ENCODE measurements at places on chromosomes 13 and 19.
A peak's percentile ranks its signal among the peaks of the same experiment; 100 is the strongest.

DNA sequence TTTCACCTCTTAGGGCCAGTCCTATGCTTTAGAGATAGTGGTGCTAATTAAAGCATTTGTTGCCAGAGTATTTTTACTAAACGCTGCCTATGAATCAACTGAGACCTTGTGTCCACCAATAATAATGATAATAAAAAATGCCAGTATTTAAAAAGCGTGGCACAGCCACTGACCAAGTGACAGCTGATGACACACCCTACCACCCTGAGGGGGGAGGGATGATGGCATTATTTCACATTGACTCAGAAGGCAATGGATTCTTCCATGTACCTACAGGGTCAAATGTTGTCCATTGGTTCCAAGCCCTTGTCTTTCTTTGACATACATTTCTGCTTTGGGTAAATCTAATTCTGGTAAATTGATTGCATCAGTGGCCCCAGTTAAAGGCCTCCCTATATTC is 384.4 kb downstream of the DLEU7 start:
- H3K27ac ChIP-seq, result no peak overlapping the region
- H3K27me3 ChIP-seq, result no peaks in the 10 kb centered on the region
- no peaks in the 10 kb centered on the region for H3K4me1 ChIP-seq
- H3K4me3 ChIP-seq, result no peak overlapping the region
- no peaks in the 10 kb centered on the region for H3K36me3 ChIP-seq

- peaks cover 13% of the 10 kb centered on the region for H3K4me1 ChIP-seq
- DNase-seq, result no peak
- no peak overlapping the region for H3K4me3 ChIP-seq
- no peaks in the 10 kb centered on the region for H3K27me3 ChIP-seq
Measured at GRCh38 chr13:110283736-110284517, 23.0 kb downstream of the COL4A1 start.

DNA sequence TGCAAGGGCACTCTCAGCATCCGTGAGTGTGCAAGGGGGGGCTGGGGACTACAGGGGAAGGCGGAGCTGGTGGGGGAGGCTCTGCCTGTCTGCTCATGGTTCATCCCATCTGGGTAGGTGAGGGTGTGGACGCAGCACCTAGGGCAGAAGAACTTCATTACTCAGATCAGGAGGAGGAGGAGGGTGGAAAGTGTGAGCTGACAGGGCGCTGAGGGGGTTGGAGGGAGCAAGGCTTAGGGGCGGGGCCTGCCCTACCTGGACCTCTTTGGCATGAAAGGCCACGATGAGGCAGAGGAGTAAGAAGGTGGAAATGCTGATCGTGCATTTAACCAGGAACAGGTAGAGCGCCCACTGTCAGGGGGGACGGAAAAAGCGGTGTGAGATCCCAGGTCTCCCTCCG is 4.5 kb downstream of the KCNN4 start:
- no peak for DNase-seq
- no peak overlapping the region for H3K27ac ChIP-seq
- H3K27me3 ChIP-seq, result no peaks in the 10 kb centered on the region
- H3K36me3 ChIP-seq, result no peaks in the 10 kb centered on the region

DNA sequence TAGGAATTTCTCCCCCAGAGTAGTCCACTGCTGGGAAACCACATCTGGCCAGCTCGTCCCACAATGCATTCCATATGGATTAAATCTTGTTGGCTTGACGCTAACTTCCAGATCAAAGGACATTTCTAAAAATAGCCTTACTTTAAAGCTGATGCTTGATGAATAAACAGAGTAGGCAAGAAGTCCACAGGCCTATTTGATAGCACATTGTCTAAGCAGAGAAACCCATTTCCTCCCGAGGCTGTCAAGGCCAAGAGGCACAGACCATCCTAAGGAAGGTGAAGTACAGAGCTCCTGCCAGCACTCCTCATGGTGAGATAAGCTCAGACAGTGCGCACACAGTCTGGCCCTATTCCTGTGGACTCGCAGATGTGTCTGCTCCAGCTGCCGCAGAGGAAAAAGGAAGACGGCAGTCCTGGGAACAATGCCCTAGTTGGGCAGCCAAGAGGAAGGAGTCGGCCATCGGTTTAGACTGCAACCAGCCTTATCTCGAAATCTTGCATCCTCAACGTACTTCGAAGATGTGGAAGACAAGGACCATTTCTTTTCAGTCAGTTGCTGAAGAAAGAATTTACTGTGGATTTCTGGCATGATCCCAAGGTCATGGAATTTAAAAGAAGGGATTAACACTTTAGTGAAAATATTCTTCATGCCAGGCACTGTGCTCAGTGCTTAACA is 156.8 kb downstream of the RGCC start:
- H3K4me3 ChIP-seq, result no peak overlapping the region
- no peaks in the 10 kb centered on the region for H3K27me3 ChIP-seq
- peaks cover 25% of the 10 kb centered on the region for H3K4me1 ChIP-seq
- H3K27ac ChIP-seq, result peak overlapping the region; percentile 74
- peaks cover 5% of the 10 kb centered on the region for H3K36me3 ChIP-seq

DNA sequence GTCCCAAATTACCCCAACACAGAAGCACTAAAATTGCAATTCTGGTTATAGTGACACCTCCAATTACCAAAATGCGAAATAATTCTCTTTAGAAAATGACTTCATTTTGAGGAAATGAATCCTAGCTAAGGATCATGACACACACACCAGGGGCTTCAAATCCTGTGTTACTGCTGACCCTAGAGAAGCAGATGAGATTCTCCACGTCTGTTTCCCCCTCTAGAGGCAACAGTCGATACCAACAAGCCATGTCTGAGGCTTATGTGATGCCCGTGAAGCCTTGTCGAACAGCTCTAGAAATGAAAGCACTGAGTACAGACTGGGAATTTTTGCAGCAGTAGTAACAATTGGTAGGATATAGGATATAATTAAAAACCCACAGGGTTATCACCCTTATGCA is 153.6 kb upstream of the TMTC4 start:
- no peaks in the 10 kb centered on the region for H3K36me3 ChIP-seq
- no peaks in the 10 kb centered on the region for H3K27me3 ChIP-seq
- no peaks in the 10 kb centered on the region for H3K4me1 ChIP-seq
- no peak for DNase-seq
- H3K4me3 ChIP-seq, result no peak overlapping the region
- H3K27ac ChIP-seq, result no peak overlapping the region

DNA sequence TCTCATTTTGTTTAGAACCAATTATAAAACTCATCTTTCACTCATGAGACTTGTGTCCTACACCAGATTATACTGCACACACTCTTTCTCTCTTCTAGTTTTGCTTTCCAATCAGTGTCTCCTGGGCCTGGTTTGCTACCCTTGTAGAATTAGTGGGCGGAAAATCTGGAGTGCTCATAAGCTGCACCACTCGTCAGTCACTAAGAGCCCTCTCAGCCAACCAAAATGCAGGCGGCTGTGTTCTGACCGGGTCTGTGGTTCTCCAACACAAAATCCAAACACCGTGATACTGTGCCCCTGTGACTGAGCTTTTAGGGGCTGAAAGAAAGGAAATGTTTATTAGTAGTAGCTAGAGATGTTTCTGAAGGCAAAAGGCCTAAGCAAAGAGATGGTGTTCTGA is 83.7 kb upstream of the OBI1 start:
- no peaks in the 10 kb centered on the region for H3K4me1 ChIP-seq
- H3K27me3 ChIP-seq, result no peaks in the 10 kb centered on the region
- no peak overlapping the region for H3K4me3 ChIP-seq
- DNase-seq, result peak; percentile 10

DNA sequence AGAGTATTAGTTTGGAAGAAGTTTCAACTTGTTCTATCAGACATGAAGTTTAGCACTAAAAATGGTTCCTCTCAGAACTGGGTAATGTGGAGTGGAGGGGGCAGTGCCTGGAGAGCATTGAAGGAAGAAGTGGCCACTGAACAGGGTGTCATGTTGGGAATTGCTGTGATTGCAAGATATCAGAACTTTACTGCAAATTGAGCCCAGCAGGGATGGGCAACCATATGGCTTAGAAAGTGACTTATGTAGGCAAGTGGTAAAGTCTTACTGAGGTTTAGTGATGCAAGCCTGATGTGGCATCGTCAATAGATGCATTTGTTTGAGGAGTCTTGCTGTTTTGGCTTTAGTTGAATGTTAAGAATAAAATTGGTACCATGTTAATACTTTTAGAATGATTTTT is 31.7 kb downstream of the WASF3 start:
- H3K27ac ChIP-seq, result no peak overlapping the region
- H3K27me3 ChIP-seq, result no peaks in the 10 kb centered on the region
- no peaks in the 10 kb centered on the region for H3K36me3 ChIP-seq

- H3K4me3 ChIP-seq, result no peak overlapping the region
- H3K36me3 ChIP-seq, result peaks cover 54% of the 10 kb centered on the region
- DNase-seq, result no peak
- peaks cover 9% of the 10 kb centered on the region for H3K4me1 ChIP-seq
- no peak overlapping the region for H3K27ac ChIP-seq
Measured at GRCh38 chr19:3769494-3769893, 2.5 kb downstream of the RAX2 start.

DNA sequence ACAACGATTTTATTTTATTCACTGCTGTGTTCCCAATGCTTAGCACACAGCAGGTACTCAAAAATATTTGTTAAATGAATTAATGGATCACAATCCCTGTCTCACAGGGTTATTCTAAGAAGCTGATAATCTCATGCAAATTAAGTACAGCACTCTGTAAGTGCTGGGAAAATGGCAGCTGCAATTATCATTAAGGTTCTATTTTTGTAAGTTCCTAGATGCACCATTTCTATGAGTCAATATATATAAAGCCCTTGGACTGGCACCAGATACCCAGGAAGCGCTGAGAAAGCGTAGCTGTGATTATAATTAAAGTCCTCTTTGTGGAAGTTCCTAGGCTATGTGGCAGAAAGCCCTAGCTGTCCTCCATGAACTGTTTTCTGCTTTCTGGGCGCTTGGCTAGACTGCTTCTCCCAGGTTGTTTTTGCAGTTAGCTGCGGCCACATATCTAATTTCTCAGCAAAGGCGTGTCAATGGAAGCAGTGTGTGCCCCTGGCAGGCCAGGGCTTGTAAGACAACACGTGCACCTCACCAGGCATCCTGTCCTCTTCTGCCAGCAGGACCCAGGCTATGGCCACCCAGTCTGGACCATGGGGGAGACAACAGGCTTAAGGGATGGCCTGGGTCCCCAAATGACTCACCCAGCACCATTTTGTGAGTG is 5.2 kb upstream of the SRRM5 start:
- H3K27me3 ChIP-seq, result no peaks in the 10 kb centered on the region
- H3K4me1 ChIP-seq, result no peaks in the 10 kb centered on the region
- no peaks in the 10 kb centered on the region for H3K36me3 ChIP-seq
- no peak for DNase-seq
- no peak overlapping the region for H3K4me3 ChIP-seq
- no peak overlapping the region for H3K27ac ChIP-seq

DNA sequence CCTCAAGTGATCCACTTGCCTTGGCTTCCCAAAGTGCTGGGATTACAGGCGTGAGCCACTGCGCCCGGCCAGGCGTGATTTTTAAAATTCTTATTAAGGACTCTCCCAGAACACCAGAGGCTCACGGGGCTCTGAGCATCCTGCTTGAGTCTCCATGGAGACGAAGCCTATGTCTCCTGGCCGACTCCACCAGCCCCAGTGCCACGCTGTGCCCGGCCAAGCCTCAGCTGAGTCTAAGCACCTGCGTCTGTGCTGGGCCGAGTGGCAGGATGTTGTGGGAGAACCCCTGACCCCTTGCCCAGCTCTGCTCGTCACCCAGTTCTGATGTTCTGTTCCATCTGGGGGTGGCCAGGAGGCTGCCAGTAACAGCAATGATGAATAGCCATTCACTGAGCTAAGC is 3.9 kb upstream of the CELF5 start:
- H3K27ac ChIP-seq, result no peak overlapping the region
- H3K36me3 ChIP-seq, result no peaks in the 10 kb centered on the region
- H3K27me3 ChIP-seq, result peaks cover 15% of the 10 kb centered on the region
- H3K4me1 ChIP-seq, result peaks cover 4% of the 10 kb centered on the region
- DNase-seq, result no peak

- H3K4me3 ChIP-seq, result no peak overlapping the region
- no peaks in the 10 kb centered on the region for H3K36me3 ChIP-seq
- peaks cover 4% of the 10 kb centered on the region for H3K4me1 ChIP-seq
- DNase-seq, result no peak
Measured at GRCh38 chr19:47448360-47448727, 23.3 kb downstream of the SLC8A2 start.

GRCh38 chr13:83453723-83454122 is 428.6 kb downstream of the SLITRK1 start:
- no peaks in the 10 kb centered on the region for H3K27me3 ChIP-seq
- DNase-seq, result no peak
- H3K27ac ChIP-seq, result no peak overlapping the region
- no peak overlapping the region for H3K4me3 ChIP-seq

DNA sequence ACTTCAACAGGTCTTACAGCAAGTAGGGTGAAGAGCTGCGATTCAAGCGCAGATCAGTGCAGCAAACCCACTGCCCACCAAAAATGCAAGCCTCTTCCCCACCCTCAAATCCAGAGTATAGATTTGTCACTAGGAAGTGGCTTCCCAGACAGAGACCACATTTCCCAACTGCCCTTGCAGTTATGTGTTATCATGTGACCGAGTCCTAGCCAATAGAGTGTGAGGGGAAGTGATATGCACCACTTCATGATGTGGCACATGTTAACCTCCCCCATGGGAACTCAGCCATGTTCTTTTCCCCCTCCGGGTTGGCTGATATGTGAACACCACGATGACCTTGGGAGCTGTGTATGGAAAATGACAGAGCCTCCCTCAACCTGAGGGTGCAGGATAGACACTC is 50.8 kb downstream of the MBD3L2B start:
- no peaks in the 10 kb centered on the region for H3K27me3 ChIP-seq
- H3K36me3 ChIP-seq, result no peaks in the 10 kb centered on the region
- H3K27ac ChIP-seq, result no peak overlapping the region
- H3K4me1 ChIP-seq, result peaks cover 3% of the 10 kb centered on the region
- no peak overlapping the region for H3K4me3 ChIP-seq

DNA sequence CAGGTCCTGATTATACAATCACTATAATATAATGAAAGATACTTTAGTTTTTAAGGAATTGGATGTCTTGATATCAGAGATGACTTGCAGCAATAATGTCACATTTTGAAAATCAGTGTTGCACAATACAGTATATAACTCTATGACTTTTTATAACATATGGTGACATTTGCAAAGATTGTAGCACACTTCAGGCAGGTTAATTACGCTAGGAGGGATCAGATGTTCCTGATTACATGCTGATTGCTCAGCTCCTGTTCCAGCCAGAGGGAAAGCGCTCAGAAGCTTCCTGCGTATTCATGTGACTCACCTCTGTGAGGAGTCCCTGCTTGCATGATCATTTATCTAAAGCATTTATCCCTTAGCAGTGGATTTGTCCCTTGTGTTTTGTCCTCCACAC is 265.6 kb downstream of the GPC5 start:
- H3K4me1 ChIP-seq, result no peaks in the 10 kb centered on the region
- no peak for DNase-seq
- no peak overlapping the region for H3K4me3 ChIP-seq
- H3K27me3 ChIP-seq, result no peaks in the 10 kb centered on the region
- no peaks in the 10 kb centered on the region for H3K36me3 ChIP-seq

- no peaks in the 10 kb centered on the region for H3K4me1 ChIP-seq
- DNase-seq, result no peak
- no peak overlapping the region for H3K4me3 ChIP-seq
- H3K36me3 ChIP-seq, result no peaks in the 10 kb centered on the region
- no peak overlapping the region for H3K27ac ChIP-seq
Measured at GRCh38 chr13:30892966-30893365, 13.1 kb upstream of the MEDAG start.

- no peak overlapping the region for H3K27ac ChIP-seq
- H3K4me1 ChIP-seq, result no peaks in the 10 kb centered on the region
- H3K36me3 ChIP-seq, result no peaks in the 10 kb centered on the region
- no peak overlapping the region for H3K4me3 ChIP-seq
- DNase-seq, result no peak
Measured at GRCh38 chr19:49701271-49701786, 10.4 kb downstream of the CPT1C start.

- H3K4me1 ChIP-seq, result no peaks in the 10 kb centered on the region
- no peak within 1 kb of the TSS for H3K27ac ChIP-seq
- no peaks in the 10 kb centered on the region for H3K27me3 ChIP-seq
- no peak within 1 kb of the TSS for H3K4me3 ChIP-seq
- H3K36me3 ChIP-seq, result no peaks in the 10 kb centered on the region
Measured at GRCh38 chr19:9178901-9179300, at the start of gene OR7D2. OR7D2 (plus strand) TSS chr19:9178979; CDS start chr19:9185782, 6,803 bp downstream.

Data from left lung (tissue), 14 donors.